ENCODE measurements at places on chromosomes 11 and 22. TPM values are rescaled to one million over a fixed set of nuclear protein-coding genes. Genes with fewer than 3 reads are reported as not detected.
A peak's percentile ranks its signal among the peaks of the same experiment; 100 is the strongest.

- DNase-seq, result no peak
Measured at GRCh38 chr11:45942381-45942780, 19.9 kb downstream of the LARGE2 start.

DNA sequence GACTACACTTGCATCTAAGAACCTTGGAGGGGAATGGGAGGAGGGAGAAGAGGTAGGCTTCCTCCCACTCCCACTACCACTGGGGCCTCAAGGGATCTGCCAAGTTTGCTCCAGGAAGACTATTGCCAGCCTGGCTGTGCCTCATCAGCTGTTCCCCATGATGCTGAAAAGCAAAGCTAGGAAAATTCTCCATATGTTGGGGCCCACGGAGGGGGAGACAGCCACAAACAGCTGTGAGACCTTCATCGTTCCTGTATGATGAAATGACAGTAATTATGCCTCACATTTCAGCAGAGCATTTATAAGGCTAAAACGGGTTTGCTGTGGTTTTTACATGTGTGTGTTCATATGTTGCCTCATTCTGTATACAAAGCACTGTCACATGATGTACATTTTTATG is 6.7 kb downstream of the DSCAML1 start:
- DNase-seq, result no peak

Gene ANGPTL5
- total RNA-seq, result not detected

Gene ZNF143
- total RNA-seq, result 24.1 TPM

DNA sequence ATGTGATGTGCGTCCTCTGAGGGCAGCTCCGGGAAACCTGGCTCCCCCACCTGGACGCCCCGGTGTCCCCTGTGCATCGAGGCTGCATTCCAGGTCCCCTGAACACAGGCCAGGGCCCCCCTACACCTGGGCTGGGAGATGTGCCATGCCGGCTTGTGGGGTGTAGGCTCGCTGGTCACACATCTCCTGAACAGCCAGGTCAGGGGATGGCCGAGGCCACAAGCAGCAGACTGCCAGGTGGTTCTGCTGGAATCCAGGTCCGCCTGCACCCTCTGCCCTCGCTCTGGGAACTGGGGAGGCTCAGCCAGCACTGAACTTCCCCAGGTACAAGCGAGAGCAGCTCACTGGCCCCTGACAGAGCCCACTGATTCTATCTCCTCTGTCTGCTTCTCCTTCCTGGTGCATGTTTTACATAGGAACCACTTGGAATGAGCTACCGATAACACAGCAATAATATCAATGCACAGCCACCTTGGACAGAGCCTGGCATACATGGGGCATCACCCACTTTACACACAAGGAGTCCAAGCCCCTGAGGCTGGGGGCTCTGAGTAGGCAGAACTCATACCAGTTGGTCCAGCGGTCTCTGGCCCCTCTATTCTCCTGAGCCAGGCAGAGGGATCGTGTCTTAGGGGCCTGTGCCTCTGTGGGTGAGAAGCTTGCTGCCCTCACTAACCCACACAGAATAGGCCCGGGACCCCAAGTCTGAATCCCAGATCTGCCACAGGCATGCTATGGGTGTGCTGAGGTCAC is 46.8 kb downstream of the TBX1 start:
- no peak for DNase-seq

Gene FGF4
- not detected for total RNA-seq

DNA sequence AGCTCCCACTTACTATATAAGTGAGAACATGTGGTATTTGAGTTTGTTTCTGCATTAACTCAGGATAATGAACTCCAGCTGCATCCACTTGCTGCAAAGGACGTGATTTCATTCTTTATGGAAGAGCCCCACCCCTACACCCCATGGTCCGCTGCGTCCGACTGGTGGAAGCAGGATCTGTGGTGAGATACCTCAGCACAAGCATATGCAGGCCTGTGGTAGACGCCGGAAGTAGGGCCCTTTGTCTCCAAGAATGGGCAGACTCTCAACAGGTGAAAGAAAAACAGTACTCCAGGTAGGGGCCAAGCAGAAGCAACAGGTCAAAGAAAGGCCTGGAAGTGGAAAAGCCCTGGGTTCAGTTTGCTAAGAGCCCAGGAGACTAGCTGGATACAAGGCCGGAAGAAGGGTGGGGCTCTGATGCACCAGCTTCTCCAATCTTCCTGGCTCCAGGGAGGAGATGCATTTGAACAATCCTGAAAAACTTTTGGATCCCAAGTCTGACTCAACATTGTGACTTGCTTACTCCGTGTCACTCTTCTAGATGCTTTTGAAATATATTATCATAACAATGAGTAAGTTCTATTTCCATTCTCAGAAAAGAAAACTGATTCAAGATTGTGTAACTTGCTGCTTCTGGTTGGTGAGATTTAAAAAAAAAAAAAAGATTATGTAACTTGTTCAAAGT is 30.4 kb downstream of the NEAT1 start:
- DNase-seq, result peak; percentile 82

All from foreskin keratinocyte (primary cell).